Nephron progenitor cell (in vitro differentiated cells): ENCODE measurements at places on chromosomes 1 and 21.

DNA sequence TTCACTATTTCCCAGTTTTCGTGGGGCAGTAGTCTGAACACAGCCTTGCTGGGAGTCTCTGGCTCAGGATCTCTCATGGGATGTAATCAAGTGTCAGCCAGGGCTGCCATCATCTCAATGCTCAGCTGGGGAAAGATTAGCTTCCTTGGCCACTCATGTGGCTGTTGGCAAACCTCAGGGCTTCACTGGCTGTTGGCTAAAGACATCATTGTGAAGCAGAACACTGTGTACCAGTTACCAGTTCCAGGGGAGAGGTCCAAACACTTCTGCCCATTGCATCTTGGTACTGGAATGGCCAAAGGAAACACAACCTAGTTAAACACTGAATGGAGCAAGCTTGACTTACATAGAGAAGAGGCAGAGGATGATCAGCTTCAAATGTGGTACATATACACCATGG, 33.7 kb downstream of the AADACL4 start:
- no peak for DNase-seq

DNA sequence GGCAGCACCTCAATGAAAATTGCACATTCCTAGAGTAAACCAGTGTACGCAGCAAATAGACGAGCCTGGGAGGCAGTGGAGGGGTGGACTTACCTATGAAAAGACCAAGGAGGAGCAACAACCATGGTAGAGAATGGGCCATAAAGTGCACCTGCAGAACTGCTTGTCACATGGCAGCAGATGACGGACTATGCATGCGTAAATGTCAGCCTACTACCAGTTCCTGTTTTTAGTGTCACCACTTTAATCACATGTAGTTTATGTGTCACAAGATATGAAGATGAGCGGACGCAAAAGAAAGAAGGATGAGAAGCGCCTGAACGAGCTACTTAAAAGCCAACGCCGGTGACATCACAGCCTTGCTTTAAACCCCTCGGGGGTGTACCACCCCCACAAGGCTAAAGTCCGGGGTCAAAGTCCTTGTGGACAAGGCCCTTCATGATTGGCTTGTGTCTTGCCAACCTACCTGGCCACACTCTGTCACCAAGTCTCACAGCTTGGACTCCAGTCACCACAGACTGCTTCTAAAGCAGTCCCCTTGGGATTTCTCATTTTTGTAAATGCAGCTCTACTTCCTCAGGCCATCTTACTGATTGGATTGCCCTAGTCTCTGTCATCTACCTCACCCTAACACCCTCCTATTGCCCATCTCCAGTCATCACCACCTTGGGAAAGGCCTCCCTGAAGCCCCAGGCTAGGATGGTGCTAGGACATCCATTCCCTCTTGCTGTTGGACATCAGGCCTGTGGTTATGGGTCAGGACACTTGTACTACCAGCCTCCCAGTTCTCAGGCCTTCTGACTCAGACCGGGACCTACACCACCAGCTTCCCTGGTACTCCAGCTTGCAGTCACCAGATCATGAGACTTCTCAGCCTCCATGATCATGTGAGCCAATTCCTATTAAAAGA, 6.0 kb upstream of the LY9 start:
- DNase-seq = no peak

GRCh38 chr1:96525657-96526557, 195.7 kb upstream of the PTBP2 start:
- no peak for DNase-seq

GRCh38 chr1:25750923-25751605, 48.9 kb upstream of the SELENON start:
- DNase-seq = no peak

DNA sequence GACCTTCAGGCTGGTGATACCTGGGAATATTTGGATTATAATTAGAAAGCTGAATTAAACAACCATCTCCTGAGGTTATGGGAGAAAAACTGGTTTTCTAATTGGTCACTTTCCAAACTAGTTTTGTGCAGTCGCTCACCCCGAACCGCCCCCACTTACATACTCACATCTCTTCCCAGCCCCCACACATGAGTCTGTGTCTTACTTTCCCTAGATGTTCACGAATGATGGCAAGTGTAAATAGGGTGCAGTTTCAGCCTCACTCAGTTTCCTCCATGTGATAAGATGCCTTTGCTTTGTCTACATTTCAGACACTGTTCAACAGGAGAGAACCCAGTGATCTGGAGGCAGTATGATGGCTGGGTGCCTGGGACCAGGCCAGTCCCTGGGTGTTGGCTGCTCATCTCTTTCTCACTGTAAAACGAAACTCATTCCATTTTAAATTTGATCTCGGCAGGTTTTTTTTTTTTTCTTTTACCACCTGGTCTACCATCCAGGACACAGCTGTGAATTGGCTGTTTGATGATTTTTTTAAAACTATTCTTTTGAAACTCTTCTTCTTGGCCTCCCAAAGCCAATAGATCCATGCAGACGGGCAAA, 164.3 kb upstream of the RAB4A start:
- DNase-seq = no peak

- DNase-seq = no peak
Observed at GRCh38 chr1:21775985-21776562, 6.9 kb downstream of the USP48 start.

DNA sequence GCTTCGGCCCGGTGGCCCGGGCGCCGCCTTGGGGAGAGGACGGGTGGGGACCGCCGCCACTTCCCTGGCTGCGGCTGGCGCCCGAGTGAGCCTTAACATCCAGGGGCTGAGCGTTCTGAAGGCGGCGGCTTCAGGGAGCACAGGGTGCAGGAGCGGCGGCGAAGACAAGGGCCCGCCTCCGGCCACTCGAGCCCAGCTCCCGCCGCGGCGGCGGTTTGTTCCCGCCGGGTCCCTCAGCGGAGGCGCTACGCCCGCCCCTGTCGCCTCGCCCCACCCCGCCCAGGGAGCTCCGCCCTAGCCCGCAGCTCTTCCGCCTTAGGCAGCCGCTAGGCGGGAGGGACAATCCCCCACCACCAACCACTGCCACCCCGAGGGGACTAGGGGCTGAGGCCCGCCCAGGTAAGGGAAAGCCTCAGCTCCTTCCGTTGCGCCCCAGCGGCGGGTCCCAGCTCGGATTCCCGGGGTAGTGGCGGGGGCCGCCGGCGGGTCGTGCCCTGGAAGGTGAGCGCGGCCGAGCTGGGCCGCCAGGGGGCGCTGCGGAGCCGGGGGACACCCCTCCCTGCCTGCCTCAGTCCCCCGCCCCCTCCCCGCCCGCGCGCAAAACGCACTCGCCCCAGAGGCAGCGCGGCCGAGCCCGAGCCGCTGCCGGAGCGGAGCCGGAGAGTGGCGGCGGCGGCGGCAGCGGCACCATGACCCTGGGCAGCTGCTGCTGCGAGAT, at the start of gene FOXD2:
TSS of gene FOXD2 (plus strand) at position 598 of the 718 bp plus-strand sequence. CDS start at position 690, 92 bp downstream.
- peak; percentile 98 for DNase-seq

DNA sequence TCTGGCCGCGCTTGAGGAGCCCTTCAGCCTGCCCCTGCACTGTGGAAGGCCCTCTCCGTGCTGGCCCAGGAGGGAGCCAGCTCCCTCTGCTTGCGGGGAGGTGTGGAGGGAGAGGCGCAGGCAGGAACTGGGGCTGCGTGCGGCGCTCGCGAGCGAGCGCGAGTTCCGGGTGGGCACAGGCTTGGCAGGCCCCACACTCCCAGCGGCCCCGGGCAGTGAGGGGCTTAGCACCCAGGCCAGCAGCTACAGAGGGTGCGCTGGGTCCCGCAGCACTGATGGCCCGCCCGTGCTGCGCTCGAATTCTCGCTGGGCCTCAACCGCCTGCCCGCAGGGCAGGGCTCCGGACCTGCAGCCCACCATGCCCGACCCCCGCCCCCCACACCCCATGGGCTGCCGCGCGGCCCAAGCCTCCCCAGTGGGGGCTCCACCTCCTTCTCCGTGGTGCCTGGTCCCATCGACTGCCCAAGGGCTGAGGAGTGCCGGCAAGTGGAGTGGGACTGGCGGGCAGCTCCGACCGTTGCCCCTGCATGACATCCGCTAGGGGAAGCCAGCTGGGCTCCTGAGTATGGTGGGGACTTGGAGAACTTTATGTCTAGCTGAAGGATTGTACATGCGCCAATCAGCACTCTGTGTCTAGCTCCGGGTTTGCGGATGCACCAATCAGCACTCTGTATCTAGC, 46.0 kb downstream of the COL24A1 start:
- no peak for DNase-seq

DNA sequence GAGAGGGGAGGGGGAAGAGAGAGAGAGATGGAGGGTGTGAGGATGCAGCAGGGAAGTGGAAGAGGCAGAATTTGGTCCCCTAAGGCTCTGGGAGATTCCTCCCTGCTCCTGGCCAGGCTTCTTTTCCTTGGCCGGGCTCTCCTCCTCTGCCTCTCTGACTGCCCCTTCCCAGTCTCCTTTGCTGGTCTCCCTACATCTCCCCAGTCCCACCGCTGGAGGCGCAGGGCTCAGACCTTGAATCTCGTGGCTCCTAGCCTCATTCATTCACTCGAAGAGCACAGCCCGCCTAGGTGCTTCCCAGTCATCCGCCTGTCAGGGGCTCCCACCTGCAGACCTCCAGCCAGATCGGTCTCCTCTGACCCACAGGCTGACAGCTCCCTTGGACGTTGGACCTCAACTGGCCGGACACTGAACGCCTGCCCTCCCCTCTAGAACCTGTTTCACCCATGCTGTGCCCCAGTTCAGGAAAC, 76.5 kb downstream of the VWA5B1 start:
- peak; percentile 58 for DNase-seq

- no peak for DNase-seq
Observed at GRCh38 chr1:222904451-222904850, 89.6 kb downstream of the DISP1 start.

- no peak for DNase-seq
Observed at GRCh38 chr1:59061876-59062275, 235.0 kb upstream of the FGGY start.

- no peak for DNase-seq
Observed at GRCh38 chr1:87265786-87266185, 62.9 kb upstream of the LMO4 start.

DNA sequence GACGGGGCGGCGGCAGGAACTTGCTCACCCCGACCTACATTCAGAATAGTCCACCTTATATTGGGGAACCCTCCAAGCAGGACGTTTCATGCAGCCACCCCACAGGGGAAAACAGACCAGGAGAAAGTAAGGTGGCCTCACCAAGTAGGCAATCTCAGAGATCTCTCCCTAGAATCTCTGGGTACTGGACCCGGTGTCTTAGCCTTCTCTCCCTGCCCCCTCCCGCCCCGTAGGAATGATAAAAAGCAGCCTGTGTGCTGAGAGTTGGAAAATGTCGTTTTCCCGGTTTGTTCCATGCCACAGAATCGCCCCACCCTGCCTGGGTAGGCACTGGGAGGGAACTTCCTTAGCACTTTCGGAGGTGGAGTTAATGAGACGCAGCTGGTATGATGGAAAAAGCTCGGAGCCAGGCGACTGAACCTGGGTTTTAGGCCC, 789 bp upstream of the PTPN14 start:
- DNase-seq = peak; percentile 40

DNA sequence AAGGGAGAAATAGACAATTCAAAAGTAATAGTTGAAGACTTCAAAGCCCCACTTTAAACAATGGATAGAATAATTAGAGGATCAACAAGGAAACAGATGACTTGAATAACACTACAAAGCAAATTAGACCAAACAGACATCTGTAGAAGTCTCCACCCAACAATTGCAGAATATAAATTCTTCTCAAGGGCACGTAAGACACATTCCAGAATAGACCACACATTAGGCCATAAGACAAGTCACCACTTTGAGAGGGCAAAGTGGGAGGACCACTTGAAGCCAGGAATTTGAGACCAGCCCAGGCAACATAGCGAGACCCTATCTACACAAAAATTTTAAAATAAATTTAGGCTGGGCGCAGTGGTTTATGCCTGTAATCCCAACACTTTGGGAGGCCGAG, 20.5 kb upstream of the RNF186 start:
- no peak for DNase-seq

DNA sequence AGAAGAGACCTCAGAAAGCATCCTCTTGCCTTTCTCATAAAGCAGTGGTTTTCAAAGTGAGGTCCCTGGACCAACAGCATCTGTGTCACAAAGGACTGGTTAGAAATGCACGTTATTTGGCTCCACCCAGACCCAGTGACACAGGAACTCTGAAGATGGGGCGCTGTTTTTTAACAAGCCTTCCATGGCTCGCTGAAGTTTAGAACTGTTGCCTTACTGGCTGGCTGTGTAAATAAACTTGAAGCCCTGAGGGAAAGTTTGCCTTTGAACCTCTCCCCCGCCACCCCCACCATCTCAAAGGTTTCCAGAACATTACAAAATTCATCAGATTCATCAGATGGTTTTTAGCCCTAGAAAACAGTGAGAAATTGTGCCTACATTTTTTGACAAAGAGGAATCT, 21.8 kb upstream of the IKBKE start:
- DNase-seq = no peak

DNA sequence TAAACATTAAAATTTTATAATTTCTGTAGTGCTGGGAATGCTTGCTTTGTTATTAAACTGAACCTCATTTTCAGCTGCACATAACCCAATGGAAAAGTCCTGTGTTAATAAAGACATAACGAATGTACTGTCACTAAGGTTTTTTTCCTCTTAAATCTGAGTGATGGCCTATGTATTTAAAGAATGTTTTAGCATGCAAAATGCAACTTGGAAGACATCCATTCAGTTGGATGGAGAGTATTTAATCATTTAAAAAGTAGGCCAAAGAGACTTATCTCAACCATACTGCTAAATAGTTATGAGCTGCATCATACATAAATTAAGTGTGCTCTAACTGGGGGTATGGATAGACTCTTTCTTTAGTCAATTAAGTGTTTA, 48.5 kb downstream of the RWDD3 start:
- no peak for DNase-seq

GRCh38 chr1:25566730-25567341, 23.4 kb downstream of the LDLRAP1 start:
- DNase-seq = peak; percentile 40

GRCh38 chr1:9192578-9193232, 41.9 kb upstream of the H6PD start:
- no peak for DNase-seq

GRCh38 chr1:202589190-202589930, 120.9 kb downstream of the SYT2 start:
- DNase-seq = peak; percentile 63

GRCh38 chr1:36126005-36126716, 1.1 kb upstream of the COL8A2 start:
- DNase-seq = no peak

GRCh38 chr1:3016641-3017439, 4.4 kb upstream of the ACTRT2 start:
- DNase-seq = no peak

DNA sequence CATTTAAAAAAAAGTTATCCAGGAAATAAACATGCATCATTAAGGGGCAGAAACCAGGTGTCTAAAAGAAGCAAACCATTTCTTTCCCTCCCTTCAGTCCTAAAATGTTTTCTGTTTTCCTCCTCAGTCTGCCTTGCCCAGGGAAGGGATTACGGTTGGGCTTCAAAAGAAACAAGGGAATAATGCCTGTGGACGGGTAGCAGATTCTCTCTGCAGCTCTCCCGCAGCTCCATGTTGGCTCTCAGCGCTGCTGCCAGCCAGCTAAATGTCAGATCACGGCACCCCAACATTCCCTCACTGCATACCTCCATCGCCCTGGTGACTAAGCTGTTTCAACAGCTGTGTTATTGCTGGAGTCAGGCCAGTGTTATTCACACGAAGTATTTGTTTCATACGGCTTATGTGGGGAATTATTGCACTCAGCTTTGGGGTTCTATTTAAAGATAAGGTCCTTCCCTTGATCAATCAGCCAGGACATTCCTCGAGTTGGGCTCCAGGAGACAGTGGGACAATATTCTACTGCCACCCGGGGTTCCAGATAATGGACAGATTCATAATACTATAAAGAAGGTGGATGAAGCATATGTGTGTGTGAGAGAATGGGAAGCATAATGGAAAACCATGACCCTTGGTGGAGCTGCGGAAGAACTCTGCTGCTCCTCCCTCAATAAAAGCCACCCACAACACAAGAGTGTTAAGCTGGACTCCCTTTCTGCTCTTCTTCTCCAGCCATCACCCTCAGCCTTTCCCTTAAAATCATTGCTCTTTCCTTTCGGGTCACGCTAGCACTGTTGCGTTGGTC, 58.2 kb downstream of the WLS start:
- DNase-seq = no peak
